ENCODE measurements at places on chromosomes 7 and 10.

DNA sequence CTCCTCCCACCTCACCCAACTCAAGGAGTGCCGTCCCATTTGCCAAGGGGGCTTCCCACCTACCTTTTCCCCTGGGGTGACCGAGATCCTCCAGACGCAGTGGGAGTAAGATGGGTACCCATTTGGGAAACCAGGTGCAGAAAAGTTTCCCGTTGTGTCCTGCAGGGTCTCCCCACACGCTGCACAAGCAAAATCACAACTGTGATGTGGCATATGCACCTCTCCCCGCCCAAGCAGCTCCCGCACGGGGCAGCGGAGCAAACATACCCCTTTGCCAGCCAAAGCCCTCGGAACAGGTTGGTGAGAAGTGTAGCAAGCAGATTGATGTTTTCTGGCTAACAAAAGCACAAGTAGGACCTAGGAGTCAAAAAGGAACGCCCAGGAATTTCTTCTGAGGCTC lies 51.5 kb upstream of the OPALIN start:
- no peak for DNase-seq

DNA sequence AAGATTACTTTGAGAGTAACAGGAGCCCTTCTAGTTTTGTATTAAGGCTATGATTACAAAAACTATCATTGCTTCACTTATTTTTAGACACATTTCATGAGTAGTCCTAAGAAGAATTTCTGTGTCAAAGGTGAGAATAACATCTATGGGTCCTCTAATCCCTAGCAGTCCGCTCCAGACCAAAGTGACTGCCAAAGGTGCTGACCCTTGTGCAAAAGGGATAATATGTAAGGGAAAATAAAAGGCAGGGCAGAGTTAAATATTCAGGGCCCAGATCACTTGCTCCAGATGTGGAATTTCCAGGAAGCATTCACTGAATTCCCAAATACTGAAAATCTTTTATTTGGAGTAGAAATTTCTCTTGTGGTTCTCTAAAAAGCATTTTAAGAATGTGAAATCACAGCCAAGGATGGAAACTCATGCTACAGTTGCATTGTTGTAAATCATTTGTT lies 29.3 kb downstream of the RHOBTB1 start:
- no peak for DNase-seq

- peak; percentile 70 for DNase-seq
Measured at GRCh38 chr7:37832194-37832593, 16.2 kb upstream of the NME8 start.

DNA sequence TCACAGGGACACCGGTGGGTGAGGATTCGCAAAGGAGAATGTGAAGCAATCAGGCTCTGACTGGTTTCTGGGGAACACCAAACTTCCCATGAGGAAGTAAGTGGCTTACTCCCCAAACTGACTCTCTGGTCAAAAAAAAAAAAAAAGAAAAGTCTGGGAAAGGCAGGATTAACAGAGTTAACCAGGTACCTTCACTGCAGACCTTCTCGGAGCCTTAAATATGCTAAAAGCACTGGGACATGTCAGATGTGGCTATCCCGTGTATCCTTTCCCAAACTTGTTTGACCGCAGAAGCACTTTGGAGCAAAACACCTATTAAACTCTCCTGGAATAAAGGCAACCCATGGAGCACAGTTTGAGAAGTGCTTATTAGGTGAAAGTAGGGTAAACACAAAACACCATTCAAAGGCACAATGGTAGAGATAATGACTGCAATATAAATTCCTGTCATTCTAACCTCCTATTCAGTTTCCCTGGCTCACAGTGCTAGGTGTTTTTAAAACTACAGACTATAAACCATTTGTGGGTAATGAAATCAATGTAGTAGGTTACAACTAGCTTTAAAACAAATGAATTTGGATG lies 44.1 kb upstream of the MXI1 start:
- DNase-seq = no peak

GRCh38 chr10:8365935-8366911 lies 311.7 kb downstream of the GATA3 start:
- DNase-seq = no peak

GRCh38 chr7:102376964-102377466 lies 19.1 kb upstream of the PRKRIP1 start:
- DNase-seq = no peak

DNA sequence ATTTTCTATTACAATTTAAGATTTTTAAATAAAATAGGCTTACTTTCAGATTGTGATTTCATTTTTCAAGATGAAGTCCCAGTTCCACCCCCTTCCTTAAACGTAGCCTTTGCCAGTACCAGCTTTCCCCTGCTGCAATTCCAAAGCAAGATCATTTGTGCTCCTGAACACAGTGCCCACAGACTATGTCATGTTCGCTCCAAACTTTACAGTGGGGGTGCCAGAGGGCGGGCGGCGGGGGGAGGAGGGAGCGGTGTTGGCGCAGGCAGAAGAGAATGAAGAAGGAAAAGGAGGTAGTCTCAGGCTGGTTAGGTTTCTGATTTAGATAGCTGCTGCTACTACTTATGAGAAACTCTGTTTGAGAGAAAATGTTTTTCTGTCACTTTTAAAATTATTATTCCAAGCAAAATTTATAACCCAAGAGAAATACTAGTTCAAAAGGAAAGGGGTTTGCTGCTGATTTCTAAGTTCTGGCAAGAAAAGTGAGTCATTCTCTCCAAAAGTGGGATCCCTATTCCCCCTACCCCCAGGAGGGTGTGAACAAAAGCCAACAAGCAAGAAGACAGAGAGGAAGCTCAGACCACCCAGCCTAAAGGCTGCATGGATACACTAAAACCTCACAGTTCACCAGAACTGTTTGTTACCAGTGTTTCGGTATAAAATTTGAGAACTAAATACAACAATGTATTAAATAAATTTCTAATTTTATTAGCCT lies 109.6 kb downstream of the SRPK2 start:
- no peak for DNase-seq

DNA sequence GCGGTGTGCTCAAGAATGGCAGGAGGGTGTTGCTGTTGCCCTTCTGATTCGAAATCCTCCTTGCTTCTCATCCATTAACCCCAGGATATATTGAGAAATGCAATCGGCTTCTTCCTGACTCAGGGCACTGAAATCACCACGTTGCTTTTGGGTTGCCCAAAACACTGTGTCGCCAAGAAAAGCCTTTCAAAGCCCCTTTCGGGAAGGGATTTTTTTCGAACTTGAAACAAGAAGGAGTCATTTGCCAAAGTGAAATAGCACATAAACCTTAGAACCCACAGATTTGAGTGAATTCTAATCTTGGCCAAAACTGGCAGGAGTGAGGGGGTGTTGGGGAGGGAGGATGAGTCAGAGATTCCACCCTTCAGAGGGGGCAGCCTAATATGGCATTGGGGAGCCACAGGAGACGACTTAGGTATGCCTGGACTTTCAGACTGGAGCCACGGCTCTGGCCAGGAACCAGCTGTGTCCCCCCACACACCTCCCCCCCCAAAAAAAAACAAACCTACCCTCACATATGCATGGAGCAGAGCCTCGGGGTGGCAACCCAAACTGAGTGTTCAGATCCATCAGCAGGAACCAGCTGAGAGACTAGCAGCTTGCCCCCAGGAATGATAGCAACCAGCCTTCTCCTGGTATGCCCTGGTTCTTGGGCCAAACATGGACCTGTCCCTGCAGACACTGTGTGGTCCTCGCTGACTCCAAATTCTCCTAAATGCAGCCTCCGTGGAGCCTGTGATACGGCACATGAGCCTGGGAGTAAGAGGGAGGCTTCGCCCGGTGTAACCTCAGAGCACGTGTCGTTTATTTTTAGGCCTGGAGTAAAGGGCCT lies 138.4 kb downstream of the FGFR2 start:
- DNase-seq = no peak

GRCh38 chr10:125011171-125011925 lies 69.4 kb downstream of the ZRANB1 start:
- DNase-seq = no peak

DNA sequence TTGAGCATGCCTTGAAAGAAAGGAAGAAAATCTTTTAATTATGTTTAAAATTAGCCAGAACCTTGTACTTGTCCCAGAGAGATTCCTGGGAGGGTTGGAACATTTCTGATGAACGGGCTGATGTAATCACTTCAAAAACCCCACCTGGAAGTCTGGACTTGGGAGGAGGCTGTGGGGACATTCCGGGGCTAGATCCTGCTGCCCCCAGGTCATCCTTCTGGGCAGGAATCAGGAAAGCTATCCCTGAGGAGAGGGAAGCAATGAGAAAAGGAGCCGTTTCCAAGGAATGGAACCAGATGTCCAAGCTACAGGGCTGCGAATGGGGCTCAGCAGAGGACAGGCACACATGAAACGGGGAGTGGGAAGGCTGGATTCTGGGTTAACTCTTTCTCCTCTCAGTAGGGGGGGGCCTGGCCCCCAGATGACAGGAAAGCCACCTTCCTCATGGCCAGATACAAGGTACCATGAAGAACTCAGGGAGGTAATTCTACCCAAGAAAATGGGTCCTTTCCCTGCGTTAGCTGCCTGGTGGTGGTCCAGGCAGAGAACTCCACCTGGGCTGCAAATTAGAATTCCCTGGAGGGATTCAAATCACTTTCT lies 280.1 kb downstream of the TCF7L2 start:
- DNase-seq = no peak

DNA sequence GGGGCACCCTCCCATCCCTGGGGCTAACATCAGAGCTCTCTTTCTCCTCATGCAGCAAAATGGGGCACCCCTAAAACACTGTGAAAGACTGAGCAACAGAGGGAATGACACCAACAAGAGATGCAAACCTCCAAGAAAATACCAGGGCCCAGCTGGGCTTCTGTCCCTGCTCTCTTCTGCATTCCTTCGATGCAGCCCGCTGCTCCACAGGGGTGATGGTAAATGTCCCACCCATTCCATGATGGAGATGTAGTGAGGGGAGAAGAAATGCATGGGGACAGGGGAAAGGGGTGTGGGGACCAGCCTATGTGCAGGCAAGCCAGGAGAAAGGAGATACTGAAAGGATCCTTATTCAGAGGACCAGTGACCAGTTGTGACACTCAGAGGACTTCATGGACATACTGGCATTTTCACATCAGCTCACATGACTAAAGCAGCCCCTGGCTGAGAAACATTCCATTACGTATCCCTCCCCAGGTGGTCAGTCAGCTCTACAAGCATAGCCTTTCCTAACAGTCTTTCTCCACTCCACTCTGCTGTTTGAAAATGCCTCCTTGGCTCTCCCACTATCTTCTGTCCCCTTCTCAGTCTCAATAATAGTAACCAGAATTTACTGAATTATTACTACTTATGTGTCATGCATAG lies 13.3 kb downstream of the SORBS1 start:
- no peak for DNase-seq

- no peak for DNase-seq
Measured at GRCh38 chr10:121580276-121581116, 17.7 kb downstream of the FGFR2 start.

DNA sequence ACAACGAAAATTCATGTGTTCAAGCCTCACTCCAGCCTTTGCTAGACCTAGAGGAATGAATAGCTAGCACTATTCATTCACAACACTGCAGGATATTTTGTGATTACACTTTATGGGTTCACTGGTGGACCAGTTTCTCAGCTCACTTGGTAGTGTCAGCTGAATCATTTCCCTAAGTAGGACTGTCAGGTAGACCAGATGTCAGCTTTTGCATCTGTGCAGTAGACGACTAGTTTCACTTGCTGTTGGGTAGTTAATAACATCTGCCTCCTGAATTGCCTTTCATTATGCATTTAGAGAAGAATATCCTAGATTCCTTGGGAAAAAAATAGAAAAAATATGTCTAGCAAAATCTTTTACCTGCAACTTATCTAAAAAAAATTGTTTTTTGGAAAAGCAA lies 296.4 kb downstream of the ADARB2 start:
- DNase-seq = no peak

- no peak for DNase-seq
Measured at GRCh38 chr7:17415955-17416354, 117.5 kb downstream of the AHR start.

- no peak for DNase-seq
Measured at GRCh38 chr7:117479225-117480054, at the start of gene CFTR. TSS of gene CFTR (plus strand) at chr7:117480025. CDS start at chr7:117480095, 70 bp downstream.

- DNase-seq = no peak
Measured at GRCh38 chr7:80443325-80443724, 68.5 kb downstream of the GNAT3 start.

GRCh38 chr7:130486114-130486953 lies 5.6 kb upstream of the MEST start:
- DNase-seq = no peak

- no peak for DNase-seq
Measured at GRCh38 chr7:139576179-139576973, 52.9 kb downstream of the CLEC2L start.

GRCh38 chr10:66786709-66787108 lies 139.1 kb upstream of the LRRTM3 start:
- DNase-seq = no peak

GRCh38 chr7:139825666-139826290 lies 3.3 kb upstream of the TBXAS1 start:
- no peak for DNase-seq

DNA sequence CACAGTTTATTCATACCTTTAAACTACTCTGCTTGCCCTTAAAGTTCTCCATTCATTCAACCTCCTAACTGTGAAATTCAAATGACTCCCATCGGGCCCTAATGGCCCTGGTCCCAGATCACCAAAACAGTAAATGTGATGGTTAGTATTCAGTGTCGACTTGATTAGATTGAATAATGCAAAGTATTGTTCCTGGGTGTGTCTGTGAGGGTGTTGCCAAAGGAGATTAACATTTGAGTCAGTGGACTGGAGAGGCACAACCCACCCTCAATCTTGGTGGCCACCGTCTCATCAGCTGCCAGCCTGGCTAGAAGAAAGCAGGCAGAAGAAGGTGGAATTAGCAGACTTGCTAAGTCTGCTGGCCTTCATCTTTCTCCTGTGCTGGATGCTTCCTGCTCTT lies 80.1 kb upstream of the PLXNA4 start:
- DNase-seq = no peak

GRCh38 chr10:92787557-92788152 lies 60.7 kb upstream of the EXOC6 start:
- DNase-seq = no peak

DNA sequence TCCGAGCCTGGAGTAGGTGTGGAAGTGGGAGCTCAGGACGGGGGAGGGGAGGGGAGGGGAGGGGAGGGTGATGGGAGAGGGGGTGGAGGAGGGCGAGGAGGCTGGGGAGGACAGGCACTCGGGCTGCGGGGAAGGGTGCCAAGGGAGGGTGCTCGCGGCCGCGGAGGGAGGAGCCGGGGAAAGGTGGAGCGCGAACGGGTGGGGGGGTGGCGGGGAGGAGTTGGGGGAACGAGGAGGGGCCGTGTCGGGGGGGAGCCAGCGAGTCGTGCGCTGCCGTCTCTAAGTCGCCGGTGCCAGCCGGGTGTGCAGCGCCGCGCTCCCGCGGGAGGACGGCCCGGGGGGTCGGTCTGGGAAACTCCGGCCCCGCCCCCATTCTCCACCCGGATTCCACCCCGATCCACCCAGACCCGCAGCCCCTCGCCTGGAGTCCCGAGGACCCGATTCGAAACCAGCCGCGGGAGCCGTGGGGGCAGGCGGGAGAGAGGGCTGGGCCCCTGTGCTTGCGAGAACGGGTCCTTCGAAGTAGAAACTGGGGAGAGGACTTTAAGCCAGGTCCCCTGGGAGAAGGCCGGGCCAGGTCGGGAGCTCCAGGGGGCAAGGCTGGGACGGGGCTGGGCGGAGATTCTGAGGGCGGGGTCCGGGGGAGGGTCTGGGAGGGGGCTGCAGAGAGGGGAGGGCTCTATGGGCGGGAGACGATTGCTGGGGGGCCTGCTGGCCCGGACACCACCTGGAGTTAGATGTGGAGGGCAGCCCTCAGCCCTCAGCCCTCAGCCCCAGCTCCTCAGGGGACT lies at the start of gene ZNF467:
ZNF467 (minus strand) TSS at position 143 of the 791 bp plus-strand sequence. CDS start 2,556 bp downstream, outside the sequence.
- DNase-seq = peak; percentile 39

Data from KBM-7 (cell line).